ENCODE measurements at places on chromosomes 1 and 21. TPM values are rescaled to one million over a fixed set of nuclear protein-coding genes. Genes with fewer than 3 reads are reported as not detected.

STIL gene
- 4.2 TPM for total RNA-seq

DNA sequence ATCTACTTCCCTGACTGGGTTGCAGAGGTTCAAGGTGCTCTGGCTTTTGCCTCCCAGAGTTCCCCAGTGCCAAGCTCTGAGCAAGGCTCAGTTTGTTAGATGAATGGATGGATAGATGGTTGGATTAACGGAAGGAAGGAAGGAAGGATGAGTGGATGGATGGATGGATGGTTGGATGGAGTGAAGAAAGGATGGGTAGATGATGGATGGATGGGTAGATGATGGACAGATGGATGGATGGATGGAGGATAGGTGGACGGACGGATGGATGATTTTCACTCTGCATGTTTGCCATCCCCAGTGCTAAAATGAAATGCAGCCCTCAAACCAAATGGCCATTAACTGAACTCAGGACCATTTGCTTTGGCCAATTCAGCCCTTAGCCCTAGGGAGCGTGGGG lies 27.4 kb upstream of the TENT5C start:
- no peak for DNase-seq

GRCh38 chr1:39632682-39633417 lies 6.6 kb downstream of the HEYL start:
- peak; percentile 87 for DNase-seq

GRCh38 chr1:151156515-151156819 lies at the start of gene TNFAIP8L2:
TNFAIP8L2 (plus strand) TSS chr1:151156649; CDS start chr1:151158698, 2,049 bp downstream.
- DNase-seq = no peak

DNA sequence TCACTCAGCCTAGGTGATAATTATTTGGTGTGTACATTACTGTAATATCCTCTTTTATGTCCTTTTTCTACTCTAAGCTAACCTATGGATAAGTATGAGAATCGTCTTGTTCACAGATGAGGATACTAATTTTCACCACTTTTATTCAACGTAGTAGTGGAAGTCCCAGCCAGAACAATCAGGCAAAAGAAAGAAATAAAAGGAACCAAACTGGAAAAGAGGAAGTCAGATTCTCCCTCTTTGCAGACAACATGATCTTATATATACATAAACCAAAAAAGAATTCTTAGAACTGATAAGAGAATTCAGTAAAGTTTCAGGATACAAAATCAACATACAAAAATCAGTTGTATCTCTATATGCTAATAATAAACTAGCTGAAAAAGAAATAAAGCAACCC lies 12.6 kb upstream of the RGL1 start:
- DNase-seq = no peak

GRCh38 chr1:67314696-67315095 lies 7.0 kb downstream of the IL12RB2 start:
- no peak for DNase-seq

- no peak for DNase-seq
Observed at GRCh38 chr1:95778217-95778616, 544.2 kb downstream of the RWDD3 start.

- no peak for DNase-seq
Observed at GRCh38 chr1:14897547-14897946, 256.0 kb upstream of the TMEM51 start.

RGS16 gene
- 1.9 TPM for total RNA-seq

BCAR3 gene
- 4.5 TPM for total RNA-seq

GRCh38 chr1:224433701-224434672 lies 610 bp downstream of the WDR26 start:
- peak; percentile 23 for DNase-seq

OVAAL gene
- 1.1 TPM for total RNA-seq

LGR6 gene
- total RNA-seq = not detected

GRCh38 chr1:47813970-47814369 lies 183.2 kb downstream of the TRABD2B start:
- no peak for DNase-seq

DNA sequence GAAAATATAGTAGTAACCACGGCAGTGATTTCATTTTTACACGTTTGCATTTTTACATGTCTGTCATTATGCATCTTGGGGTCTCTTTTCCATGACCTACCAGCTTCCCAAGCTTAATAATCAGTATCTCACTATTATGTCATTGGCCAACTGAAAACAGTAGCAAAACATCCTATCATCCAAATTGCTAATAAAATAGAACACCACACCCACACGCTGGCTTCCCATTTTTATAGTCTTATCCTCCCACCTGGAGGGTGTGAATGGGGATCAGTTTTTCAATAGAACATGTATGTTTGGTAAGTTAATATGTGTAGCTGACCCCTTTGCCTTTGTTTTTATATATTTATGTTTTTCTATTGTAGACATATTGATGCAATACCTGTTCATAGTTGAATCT lies 11.8 kb downstream of the TFF3 start:
- DNase-seq = no peak

GRCh38 chr1:13836136-13836535 lies 136.1 kb downstream of the PRDM2 start:
- DNase-seq = no peak

DNA sequence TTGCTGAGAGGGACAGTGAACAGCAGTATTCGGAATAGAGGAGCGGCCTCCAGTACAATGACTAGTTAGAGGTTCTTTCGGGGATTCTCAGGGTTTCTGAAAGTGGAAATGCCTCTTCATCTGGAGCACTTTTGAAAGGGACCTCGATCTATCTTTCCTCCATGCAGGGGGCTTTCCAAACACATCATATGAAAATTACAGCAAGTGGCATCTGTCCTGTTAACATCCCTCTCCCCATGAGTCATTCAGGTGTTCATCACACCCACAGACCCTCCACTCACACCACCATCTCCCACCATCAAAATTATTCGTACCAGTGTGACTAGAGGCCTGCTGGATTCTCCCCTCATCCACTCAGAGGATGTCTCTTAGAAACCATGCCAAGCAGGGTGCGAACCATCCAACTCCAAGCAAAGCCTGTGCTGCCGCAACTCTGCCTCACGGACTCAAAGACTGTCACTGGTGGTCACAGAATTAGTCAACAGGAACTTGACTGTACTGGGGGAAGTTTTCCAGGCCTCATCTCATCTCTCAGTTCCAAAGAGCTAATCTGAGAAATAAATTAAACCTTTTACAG lies 211.1 kb downstream of the MRPL39 start:
- no peak for DNase-seq

DNA sequence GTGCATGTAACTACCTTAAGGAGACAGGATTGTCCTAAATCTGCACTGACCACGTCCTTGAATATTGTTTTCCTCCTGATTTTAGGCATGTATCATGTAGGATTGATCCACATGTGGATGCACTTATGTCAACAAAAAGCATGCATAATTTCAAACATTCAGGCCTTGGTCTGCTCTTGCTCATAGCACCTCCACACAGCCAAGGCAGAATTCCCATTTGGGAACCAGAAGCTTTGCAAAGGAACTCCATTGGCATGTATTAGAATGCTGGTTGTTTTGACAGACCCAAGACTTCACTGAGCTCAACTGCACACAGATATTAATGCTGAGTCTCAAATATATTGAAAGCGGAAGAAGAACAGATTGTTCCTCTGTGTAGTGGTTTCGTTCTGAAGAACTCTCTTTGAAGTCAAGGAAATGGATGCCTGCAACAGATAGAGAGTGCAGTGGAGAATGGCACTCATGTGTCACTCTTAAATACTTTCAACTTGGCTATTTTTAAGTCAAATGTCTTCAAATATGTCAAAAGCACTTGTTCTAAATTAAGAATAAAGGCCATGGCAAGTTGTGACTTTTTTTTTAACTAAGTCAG lies 387.6 kb downstream of the LTN1 start:
- DNase-seq = no peak

GOLT1A gene
- total RNA-seq = 0.33 TPM

DMRTA2 gene
- total RNA-seq = 0.12 TPM

CYB5RL gene
- total RNA-seq = 5.0 TPM

DNA sequence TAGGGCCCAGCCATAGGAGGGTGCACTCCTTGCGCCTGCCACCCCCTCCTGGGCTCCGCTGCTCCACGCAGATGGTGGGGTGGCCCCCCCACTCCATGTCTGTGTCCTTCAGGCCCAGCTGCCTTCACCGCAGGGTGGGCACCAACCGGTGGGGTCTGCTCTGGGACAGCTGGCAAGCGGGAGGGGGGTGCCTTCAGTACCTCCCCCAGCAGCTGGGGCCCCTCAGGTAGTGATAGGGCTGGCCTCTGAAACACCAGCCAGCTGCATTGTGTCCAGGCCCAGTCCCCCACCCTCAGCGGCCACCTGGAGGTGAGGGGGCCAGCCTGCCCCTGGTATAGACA lies 360 bp downstream of the GJC2 start:
- DNase-seq = no peak

GRCh38 chr21:44301961-44302406 lies 2.1 kb downstream of the PFKL start:
- no peak for DNase-seq

SLC22A15 gene
- 2.7 TPM for total RNA-seq

GRCh38 chr1:179002552-179003345 lies 22.9 kb upstream of the FAM20B start:
- DNase-seq = peak; percentile 74

DNA sequence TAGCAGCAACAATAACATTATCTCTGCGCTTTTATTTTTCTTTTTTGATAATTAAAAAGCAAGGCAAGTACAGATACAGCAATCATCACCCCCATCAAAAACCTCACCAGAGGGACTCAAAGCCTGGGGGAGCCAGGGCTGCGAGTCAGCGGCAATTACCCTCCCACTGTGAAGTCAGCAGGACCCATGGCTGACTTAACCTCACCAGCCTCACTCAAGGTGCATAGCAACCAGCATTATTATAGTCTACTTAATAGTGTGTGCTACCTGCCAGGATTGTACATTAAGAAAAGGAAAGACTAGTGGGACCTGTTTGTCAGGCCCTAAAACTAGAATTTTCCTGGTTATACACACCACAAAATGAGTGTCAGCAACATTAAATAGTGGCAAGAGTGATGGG lies 28.9 kb upstream of the SERBP1 start:
- no peak for DNase-seq

GRCh38 chr1:222772996-222773379 lies 36.0 kb downstream of the FAM177B start:
- no peak for DNase-seq

CNR2 gene
- total RNA-seq = not detected

DNA sequence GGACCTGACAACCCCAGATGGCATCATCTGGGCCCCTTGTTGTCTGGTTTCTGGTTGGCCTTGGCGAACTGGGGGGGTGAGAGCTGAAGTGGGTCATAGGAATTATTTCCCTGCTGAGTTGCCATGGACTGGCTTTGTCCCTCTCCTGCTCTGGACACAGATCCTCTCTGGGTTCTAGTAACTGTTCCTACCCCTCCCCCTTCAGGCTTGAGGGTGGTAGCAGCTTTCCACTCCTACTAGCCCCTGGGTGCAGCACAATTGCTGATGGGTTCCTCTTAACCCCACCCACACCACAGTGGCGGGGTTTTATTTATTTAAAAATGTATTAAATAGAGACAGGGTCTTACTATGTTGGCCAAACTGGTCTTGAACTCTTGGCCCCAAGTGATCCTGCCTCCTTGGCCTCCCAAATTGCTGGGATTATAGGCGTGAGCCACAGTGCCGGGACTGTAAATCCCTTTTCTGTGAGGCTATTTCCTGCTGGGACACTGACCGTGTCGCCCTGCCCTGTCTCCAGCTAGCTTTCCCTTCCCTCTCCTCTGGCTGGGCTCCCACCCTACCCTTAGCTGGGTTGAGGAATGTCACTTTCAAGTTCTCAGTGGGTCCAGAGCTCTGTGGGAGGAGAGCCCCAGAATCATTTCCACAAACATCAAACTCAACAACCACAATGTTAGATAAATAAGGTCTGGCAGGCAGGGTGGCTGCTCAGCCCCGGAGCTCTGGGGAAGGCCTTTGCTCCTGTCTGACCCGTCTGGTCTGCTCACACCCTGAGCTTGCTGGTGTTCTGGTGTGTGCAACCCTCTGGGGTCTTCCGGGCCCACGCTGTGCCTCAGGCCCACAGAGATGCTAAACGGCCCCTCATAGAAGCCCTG lies 112.7 kb upstream of the WNT4 start:
- no peak for DNase-seq

CLDN17 gene
- total RNA-seq = not detected

GRCh38 chr1:184821658-184822057 lies 67.0 kb upstream of the EDEM3 start:
- DNase-seq = no peak

CD1B gene
- total RNA-seq = not detected

TNFRSF9 gene
- total RNA-seq = not detected

MATN1 gene
- 0.36 TPM for total RNA-seq

DNA sequence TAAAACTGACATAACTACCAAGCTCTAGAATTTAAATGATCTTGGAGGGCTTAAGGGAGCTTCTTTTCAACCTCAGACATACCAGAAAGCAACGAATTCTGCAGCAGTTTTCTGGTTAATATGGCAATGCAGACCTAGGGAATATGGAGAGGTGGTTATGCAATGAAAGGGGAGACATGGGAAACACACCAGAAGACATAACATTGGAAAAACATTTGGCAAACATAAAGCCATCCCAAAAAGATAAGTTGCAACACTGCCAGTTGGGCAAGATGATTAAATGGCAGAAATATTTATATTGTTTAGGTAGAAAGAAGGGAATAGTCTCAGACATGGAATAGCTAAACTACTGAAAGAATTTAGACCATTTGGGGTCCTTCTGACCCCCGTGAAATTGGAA lies 104.5 kb downstream of the KCNJ6 start:
- DNase-seq = peak; percentile 3

- no peak for DNase-seq
Observed at GRCh38 chr1:31848381-31848897, 32.6 kb upstream of the SPOCD1 start.

GSTM5 gene
- total RNA-seq = 0.21 TPM

GRCh38 chr1:3009021-3009420 lies 12.2 kb upstream of the ACTRT2 start:
- no peak for DNase-seq

- DNase-seq = no peak
Observed at GRCh38 chr1:159580340-159580739, 7.3 kb upstream of the APCS start.

DNA sequence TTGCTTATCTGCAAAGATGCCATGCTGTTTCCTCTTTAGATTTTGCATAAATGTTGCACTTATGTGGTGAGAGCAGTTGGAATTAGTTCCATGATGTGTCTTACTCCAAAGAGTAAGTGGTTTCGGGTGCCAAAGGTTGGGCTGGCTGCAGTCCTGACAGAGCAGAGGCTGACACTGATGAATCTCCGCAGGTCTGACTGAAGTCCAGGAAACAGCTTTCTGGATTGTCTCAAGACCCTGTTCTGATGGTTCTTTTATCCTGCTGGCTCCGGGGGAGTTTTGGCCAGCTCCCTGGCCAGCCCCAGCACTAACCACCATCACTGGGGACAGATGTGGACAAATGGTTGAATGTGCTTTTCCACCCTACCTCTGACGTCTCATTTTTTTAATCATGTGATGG lies 207.2 kb upstream of the KIAA0040 start:
- DNase-seq = no peak
